ENCODE measurements at places on chromosomes 2 and 18.

DNA sequence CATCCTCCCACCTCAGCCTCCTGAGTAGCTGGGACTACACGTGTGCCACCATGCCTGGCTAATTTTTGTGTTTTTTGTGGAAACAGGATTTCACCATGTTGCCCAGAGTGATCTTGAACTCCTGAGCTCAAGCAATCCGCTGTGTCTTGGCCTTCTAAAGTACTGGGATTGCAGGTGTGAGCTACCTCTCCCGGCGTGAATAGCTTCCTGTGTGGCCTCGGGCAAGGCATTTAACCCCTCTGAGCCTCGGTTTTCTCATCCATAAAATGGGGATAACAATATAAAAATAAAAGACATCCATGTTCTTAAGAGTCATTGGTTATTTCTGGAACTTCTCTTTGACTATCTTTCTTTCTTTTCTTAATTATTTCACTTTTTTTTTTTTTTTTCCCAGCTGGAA lies 19.3 kb upstream of the ADCY3 start:
- DNase-seq = no peak

DNA sequence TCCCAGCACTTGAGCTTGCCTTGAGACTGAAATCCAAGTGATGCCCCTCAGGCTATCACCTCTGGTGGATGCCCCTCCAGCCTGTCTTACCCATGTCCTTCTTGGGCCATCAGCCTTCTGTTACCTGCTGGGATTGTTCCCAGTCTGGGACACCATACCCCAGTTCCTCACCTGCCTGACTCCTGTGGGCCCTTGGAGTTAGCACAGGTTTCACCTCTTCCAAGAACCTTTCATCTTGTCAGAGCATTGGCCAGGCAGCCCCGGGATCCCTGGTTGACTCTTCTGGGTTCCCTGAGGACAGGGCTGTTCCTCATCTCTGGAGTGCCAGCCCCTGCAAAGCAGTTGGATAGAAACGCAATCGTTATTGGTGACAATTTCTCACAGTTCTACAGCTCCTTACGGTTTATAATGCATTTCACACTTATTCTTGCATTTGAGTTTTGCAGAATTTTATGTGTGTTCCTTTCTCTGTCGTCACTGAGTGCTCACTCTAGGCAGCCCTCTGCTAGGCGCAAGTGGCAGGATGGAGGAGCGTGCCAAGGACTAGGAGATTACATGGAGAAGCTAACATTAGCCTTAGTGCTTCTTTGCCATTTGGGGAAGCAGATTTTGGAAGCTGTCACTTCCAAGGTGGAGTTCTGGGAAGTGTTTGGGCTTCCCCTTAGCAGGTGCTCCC lies 139.7 kb downstream of the DDX1 start:
- no peak for DNase-seq

DNA sequence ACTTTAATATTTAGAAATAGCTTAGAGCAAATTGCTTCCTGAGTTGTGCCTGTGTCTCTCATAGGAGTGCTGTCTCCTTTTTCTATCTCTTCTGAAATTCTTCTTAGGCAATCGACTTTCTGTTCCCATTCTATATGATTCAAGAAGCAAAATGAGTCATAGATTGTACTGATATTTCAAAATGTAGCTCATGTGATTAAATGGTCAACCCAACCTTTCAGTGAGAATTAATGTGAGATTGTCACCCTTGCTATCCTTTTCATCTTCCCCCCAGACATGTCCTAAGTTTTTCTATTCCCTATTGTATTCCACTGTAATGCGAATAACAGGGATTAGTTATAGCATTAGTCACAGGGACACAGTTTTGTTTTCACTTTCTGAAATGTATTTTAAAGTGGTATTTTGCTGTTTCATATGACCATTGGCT lies 413.6 kb downstream of the THSD7B start:
- DNase-seq = no peak

DNA sequence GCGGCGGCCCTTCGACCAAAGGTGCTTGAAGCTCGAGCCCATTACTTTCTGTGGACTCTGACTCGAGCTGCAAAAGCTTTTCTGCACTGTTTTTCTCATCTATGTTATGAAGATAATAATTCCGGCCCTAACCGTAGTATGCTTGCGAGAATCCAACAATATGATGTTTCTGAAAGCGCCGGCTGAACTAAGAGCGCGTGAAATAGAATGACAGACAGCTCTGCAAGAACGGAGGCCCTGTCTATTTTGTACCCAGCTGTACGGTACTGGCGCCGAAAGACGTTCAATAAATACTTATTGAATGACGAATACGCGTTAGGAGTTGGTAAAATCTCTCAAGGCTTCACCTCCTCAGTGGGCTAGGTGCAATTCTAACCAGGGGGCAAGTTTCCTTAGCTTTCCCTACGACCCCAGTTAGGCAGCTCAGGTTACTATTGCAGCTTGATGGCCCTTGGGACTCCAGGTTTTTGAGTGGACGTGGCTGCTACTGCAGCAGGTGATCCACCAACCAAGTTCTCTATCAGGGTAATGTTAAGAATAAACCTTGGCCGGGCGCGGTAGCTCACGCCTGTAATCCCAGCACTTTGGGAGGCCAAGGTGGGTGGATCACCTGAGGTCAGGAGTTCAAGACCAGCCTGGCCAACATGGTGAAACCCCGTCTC lies 570 bp downstream of the SCRN3 start:
- no peak for DNase-seq
